ENCODE measurements at places on chromosomes 3 and 15.

DNA sequence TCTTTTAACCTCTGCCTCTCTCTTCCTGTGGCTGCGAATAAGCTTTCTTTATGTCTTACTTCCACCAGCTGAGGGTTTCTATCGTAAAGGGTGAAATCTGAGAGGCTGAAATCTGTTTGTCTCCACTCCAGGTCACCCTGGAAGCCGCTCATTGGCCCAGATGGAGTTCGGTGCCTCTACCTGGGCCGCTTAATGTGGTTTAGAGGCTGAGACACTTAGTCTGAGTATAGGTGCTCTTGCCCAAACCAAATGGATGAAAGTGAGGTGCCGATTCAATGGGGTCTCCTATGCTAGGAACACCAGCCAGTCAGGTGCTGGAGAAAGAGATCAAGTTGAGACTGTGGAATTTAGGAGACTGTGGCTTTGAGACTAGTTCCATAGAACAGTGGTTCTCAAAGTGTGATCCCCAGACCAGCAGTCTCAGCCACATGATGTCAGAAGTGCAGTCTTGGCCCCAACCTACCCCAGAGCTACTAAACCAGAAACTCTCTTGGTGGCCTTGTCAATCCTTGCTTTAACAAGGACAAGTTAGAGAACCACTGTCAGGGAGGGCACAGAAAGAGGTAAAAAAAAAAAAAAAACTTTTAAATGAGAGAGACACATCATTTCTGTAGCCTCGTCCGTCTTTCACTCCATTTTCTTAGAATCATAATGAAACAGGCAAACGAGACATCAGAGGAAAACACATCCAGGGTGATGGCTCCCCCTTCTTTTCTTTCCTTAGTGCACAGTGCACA is 54.9 kb upstream of the CCR2 start:
- DNase-seq, result no peak

GRCh38 chr3:69671082-69671952 is 67.9 kb upstream of the MITF start:
- DNase-seq, result peak; percentile 44

- no peak for DNase-seq
These were observed 825 bp upstream of the RTP3 start for GRCh38 chr3:46496746-46497555.

DNA sequence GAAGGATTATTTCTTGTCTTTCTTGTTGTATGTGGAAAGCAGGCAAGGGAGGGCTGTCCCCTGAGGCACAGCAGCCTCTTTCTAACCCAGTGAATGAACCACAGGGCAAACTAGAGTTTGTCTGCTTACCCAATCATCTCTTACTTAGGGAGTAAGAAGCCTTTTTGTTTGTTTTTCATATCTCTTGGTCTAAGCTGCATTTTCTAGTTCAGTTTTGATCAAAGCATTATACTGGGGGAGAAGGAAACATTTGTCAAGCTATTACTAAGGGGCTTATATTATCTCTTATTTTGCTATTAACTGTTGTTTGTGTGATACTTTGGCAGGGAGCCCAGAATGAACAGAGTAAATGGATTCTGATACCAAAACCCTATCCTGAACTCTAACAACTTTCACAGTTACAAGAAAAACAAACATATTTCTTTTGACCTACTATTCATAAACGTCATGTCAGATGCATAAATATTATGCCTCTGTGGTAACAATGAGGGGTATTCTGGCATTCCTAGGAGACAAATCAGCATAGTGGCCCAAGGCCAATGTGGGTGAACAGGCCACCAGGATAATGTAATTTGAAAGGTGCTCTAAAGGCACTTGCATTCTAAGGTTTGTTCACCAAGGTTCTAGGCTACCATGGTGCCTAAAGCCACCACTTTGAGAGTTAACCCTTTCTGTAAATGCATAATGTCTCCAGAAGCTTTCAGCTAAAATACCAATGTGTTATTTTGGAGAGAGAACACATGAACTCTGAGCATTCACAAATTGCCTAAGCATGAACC is 271.6 kb upstream of the ZPLD1 start:
- peak; percentile 91 for DNase-seq

DNA sequence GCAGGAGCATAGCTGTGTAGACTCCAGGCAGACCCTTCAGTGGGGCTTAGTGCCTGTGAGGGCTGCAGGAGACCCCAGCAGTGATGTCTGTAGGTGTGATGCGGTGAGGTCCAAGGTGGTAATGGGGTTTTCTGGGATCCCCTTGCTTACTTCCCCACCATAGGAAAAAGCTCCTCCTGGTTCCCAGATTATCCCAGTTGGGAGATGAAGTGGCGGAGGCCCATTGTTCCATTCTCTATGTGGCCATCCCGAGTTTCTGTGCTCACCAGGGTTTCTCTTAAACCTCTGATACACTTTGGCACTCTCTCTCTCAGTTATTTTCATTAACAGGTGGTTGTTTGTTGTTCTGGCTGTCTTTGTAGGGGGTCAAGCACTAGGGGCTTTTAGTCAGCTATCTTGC is 146.7 kb upstream of the IGF1R start:
- DNase-seq, result no peak

DNA sequence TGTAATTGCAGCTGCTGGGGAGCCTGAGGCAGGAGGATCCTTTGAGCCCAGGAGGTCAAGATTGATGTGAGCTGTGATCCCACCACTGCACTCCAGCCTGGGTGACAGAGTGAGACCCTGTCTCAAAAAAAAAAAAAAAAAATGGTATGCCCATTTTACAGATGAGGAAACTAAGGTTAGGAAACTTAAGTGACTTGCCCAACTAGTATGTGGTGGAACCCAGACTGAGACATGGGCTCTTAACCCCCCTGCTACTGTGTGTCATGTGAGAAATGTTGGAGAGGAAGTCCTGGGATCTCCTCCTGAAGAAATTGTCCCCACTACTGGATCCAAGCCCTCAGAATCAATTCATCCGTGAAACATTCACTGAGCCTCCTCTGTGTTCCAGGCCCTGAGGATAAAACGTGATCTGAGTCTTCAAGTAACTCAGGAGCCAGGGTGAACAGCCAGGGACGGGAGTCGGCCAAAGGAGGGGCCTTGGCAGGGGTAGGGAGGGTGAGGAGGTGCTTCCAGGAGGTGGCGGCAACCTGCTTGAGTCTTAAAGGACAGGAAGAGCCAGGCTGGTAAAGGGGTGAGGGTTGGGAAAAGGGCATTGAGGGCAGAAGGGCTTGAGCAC is 19.6 kb upstream of the RNU6-1 start:
- DNase-seq, result no peak

DNA sequence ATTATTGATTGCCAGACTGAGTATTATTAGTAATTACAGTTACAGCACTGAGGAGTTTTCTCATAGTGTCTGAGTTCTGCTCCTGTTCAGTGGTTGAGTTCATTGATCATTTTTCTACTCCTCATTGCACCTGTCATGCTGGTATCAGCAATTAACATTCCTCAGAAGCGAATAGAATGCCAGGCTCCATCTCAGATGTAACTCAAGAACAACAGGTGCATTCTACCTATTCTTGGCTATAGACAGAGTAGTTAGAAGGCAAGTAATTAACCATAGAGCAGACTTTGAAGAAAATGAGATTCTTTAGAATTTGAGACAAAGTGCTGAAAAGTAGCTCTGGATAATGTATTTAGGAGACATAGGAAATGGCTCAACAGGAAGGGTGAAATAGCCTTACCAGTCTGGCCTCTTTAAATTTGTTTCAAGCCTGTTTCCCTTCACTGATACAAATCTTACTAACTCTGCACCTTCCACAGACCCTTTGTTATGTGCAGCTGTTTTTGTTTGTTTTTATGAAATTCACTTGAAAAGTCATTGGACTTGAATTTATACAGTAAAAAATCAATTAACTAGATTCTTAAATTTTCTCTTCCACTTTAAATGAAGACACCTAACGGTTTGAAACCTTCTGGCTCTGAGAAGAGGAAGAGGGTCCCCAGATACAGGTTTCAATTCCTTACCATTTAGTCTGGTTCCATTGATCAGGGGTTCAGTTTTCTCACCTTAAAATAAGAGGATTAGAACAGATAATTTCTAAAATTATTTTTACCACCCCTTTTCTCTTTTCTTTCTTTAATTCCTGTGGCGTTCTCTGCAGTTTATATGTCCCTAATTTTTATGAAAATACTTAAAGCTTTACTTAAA is 109.6 kb downstream of the FNDC3B start:
- DNase-seq, result no peak

DNA sequence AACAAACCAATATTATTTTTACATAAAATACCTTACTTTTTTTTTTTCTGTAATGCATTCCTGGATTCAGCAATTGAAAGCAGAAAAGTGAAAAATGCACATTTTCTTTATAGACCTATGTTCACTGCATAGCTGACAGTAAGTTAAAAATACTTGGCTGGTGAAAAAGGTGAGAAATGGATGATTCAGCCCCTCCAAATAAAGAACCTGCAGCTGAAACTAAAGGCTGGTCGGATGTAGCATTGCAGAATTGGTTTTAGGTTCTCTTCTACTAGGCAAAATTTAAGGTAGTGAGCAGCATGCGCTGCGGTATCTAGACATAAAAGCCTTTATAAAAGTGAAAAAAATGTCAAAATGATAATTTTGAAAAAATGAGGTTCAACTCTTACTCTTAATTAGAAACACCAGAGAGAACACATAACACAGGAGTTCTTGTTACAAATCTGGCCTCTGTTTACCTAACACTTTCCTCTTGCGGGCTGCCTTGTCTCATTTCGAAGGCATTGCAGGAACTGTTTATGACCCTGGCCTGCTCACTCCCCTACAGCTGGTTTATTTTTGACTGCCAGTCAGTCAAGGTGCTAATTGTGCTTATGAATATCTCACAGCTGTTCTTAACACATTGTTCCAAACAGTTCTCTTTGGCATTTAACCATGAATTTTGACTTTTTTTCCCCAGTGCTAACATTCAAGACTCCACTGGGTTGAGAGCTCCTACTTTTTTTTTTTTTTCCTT is 455.4 kb upstream of the TBL1XR1 start:
- DNase-seq, result peak; percentile 31

DNA sequence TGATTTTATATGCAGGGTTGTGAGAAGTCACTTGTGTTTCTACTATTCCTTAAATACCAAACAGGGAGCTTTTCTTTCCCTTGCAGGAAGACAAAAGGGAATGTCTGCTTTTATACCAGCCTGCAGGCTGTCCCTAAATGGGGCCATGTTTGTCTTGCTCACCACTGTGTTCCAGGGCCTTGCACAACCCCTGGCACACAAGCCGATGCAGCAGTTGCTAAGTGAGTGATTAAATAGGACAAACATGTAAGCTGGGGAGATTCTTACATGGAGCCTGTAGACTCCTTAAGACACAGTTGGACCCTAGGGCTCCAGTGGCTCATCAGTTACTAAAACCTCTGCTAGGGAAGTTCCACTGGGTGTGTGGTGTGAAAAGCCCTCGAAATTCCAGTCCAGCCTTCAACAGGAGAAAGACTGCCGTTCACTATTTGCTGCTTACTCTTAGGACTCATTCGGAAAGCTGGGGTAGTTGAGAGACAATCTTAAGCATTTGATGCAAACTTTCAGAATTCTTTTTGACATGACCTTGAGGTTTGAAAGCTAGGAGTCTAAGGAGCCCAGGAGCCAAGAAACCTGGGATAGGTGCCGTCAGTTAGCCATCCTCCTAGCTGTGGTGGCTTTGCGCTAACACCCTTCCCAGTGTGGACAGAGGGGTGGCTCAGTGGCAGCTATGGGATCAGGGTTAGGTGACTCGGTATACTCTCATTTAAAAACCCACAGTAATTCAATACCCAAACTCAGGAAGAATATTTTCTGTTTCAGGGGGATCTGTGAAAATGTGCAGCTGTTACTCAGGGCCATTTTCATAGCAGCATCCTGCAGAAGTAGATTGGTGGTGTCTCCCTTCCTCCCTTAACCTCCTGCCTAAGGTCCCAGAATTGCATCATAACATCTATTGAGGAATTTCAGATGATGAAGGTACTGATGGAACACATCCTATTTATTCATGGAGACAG is 39.1 kb downstream of the SYNM start:
- peak; percentile 75 for DNase-seq

- DNase-seq, result no peak
These were observed 575.7 kb upstream of the ZNF717 start for GRCh38 chr3:76361010-76361409.

DNA sequence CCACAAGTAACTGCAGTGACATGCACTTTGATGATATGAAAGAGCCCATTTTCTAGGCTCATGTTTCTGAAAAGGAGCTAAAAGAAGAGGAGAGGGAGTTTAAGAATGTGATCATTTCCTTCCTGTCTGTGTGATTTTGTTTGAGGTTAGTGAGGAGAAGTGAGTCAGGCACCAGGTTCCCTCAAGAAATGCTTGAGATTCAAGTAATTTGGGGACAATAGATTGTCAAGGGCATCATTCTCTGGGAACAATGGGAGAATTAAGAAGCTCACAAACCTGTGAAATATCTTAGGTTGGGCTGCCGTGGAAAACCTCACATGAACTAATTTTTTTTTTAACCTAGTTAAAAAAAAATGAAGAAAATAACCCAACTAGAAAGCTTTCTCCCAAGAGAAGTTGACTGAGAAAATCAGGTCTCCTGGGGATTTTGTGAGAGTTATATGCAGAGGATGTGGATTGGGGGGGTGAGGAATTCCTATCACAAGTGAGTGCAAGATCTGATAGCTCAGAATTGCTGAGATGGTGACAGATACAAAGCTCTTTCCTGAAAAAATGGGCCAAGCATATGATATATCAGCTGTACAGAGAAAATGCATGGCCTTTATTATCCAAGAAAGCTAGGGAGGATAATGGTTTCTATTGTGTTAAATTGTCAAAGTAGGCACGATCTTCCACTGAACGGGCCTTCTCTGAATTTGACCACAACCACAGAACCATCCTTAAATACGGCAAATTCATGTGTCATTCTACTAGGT is 203.3 kb downstream of the FEZF2 start:
- DNase-seq, result no peak

- no peak for DNase-seq
These were observed 3.8 kb upstream of the ADPRH start for GRCh38 chr3:119575507-119575906.

GRCh38 chr3:39750712-39751111 is 58.7 kb upstream of the MYRIP start:
- DNase-seq, result no peak

DNA sequence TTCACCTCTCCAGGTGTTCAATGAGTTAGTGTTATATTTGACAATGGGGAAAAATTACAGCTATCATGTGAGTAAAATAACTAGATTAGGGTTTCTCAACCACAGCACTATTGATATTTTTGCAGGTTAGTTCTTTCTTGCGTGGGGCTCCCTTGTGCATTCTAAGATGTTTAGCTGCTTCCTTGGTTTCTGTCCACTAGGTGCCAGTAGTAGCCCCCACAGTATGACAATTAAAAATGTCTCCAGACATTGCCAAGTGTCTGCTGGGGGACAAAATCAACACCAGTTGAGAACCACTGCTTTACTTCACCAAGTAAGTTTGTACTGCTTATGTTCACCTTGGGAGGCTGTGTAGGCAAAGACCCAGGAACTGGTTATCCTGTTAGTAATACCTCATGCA is 618.7 kb downstream of the EDEM1 start:
- DNase-seq, result no peak

DNA sequence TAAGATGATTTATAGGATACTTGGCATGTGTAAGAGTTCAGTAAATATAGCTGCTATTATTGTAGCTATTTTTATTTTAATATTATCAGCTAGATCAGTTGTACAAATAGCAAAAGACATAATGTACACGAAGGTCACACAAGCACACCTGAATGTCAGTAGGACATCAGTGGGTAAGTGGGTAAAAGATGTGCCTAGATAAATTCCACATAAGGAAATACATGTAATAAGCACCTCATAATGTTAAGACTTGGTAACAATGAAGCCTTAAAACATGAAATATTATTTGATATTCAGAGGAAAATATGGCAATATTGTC is 41.5 kb downstream of the ABHD2 start:
- DNase-seq, result no peak
